Stimulated activated CD4-positive, alpha-beta T cell treated with anti-CD3 and anti-CD28 coated beads, Interleukin-2, amount 100 ng/mL, for 4 hours (primary cell): ENCODE measurements at places on chromosomes 5 and 9.

DNA sequence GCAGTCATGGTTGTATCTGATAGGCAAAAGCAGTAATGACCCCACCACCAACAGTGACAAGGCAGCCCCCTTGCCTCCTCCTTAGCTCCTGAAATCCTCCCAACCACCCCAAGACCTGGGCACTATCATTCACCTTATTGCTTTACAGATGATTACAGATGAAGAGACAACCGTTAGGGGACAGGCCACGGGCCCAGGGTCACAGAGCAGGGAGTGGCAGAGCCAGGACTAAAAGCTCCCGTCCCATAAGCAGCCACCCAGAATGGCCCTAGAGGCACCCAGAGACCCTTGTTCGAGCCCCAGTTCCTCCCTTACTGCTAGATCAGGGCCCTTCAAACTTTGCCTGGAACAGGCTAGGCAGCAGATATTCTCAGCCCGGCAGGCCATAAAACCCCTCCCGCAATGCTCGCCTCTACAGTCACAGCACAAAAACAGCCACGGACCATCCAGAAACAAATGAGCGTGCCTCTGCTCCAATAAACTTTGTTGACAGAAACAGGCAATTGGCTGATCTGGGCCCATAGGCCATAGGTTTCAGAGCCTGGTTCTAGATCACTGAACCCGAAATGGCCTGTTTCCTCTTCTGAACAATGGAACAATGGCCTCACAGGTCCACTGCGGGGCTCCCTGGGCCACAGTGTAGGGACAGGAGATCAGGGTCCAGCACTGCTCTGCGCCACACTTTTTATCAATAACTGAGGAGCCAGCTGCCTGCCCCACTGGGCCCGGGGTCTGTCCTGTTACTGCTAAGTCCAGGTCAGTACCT lies 67.0 kb downstream of the LRSAM1 start:
- DNase-seq, result no peak

GRCh38 chr5:167064198-167064776 lies 1227.2 kb upstream of the WWC1 start:
- no peak for DNase-seq

DNA sequence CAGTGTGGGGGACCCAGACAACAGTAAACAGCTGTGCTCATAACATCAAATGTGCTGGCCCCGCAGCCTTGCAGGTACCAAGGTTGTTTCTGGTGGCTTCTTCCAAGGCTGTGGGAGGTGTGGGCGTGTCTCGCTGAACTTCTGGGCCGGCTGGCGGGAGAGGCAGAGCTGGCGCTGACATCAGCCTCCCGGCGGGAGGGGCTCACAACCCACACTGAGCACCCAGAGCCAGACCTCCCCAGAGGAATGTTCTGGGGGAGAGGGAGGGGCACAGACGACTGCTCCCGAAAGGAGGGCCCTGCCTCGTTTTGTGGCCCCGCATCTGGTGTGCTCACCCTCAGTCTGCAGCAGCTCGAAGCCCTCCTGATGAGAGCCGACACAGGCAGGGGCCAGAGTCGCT lies 6.9 kb upstream of the SLC12A7 start:
- DNase-seq, result peak; percentile 35

DNA sequence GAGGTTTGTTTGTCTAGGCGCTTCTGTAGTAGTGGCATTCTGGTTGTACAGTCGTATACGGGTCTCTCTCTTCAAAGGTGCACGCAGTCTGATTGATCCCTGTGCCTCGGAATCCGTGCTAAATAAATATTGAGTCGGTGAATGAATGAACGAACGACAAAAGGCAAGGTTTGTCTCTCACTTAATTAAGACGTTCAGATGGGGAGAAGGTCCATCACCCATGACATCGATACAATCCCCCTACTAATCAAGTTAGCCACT lies 500 bp upstream of the CREBRF start:
- no peak for DNase-seq

DNA sequence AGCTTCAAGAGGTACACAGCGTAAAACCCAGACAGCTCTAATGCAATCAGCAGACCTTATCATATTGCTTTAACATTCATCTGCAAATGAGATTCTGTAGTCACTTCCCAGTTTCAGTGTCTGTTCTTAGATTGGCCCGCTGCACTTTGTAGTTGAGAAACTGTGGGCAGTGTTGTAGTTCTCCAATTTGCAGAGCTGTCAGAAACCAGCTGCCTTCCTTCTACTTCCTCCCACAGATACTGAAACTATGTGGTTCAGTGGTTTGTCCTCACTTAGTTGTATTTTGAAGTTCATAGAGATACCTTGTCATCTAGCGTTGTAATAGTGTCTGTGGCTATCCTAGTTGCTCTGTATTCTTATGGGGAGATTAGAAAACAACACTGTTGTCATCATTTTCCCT lies 39.6 kb upstream of the TRIM36 start:
- DNase-seq, result no peak

GRCh38 chr5:32446630-32447029 lies 2.1 kb upstream of the ZFR start:
- no peak for DNase-seq

DNA sequence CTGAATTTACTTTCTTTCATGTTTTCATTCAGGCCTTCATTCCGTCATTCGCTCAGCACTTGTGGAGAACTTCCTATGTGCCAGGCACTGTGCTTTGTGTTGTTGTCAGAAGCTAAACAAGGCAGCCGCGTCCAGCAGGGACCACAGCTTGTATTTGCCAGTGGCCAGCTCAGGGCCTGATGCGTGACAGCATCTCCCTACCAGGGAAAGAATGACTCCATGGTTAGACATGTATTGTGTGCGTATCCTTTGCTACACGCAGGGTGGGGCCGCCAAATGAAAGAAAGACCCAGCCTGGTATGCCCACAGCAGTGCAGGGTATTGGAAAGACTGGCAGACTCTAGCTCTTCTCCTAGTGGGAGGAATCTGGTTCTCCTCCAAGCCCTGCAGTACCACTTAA lies 4.7 kb upstream of the COL27A1 start:
- DNase-seq, result no peak

- no peak for DNase-seq
Observed at GRCh38 chr9:86175743-86176456, 76.5 kb upstream of the GOLM1 start.

DNA sequence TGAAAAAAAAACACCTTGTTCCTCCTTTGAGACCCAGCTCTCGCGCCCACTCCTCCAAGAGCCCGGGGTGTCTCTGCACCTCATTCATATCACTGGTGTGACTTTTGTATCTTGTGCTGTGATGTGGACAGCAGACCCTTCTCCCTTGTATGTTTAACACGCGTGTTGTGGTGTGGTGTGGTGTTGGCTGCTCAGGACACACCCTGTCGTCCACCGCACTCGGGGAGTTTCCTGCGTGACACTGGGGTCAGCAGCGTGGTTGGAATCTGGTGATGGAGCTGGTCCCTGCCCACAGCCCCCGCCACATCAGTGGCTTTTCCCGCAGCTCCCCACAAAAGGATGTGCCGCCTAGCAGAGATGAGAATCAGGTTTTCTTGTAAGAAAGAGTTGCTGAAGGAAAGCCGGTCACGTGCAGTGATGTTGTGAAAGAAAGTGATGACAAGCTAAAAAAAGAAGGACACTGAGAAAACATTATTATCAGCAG lies 61.5 kb downstream of the TENT4A start:
- no peak for DNase-seq

- DNase-seq, result no peak
Observed at GRCh38 chr9:69943148-69943806, 100.4 kb upstream of the MAMDC2 start.

GRCh38 chr5:146321571-146321970 lies 17.1 kb upstream of the POU4F3 start:
- DNase-seq, result no peak

DNA sequence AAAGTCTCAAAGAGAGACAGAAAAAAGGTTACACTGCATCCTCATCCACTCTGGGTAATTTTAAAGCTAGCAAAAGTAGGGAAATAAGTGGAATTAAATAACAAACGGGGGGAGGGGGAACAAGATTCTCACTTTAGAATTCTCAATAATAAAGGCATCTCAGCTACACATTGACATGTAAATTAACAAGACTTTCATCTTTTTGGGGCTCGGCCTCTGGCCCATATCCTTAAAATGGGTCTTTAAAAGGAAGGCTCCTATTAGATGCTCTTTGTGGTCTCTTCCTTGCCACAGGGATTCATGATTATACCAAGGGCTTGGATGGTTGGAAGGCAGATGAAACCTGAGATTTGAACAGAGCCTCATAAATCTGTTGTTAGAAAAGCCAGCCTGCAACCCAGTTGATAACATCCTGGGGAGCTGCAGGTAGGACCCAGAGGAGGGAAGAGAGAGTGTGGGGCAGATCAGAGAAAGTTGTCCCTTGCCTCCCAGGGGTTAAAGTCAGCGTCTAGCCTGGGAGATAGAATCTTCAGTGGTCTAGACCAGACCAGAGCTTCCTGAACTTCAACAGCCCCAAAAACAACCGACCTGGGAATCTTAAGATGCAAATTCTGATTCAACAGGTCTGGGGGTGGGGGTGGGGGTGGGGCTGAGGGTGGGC lies 135.9 kb downstream of the GCNT1 start:
- DNase-seq, result no peak

DNA sequence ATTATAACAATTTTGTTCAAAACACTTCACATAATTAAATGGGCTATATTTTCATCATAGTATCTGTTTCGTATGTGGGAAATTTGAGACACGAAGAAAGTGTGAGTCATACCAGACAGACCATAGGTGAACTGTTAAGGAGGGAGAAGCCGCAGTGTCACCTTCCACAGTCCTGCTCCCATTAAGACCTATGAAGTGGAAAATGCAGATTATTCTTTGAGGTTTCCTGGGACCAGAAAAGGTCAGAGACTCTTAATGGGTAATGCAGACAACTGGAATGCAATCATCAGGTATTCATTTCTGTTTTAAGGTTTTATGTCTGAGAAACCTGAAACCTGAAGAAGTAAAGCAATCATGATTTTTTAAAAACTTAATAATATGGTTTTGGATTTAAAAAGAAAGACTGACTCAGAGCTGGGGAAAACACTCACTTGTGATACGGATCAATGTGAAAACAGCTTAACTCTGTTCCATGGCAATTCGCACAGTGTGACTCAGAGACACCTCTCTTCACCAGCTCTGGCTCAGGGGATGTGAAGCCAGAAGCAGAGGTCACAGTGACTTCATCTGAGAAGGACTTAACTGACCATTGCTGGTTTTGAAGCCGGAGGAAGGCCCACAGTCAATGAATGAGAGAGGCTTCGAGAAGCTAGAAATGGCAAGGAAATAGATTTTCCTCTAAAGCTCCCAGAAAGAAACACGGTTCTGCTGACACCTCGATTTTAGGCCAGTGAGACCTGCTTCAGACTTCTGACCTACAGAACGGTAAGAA lies 17.2 kb upstream of the GCNT1 start:
- no peak for DNase-seq

DNA sequence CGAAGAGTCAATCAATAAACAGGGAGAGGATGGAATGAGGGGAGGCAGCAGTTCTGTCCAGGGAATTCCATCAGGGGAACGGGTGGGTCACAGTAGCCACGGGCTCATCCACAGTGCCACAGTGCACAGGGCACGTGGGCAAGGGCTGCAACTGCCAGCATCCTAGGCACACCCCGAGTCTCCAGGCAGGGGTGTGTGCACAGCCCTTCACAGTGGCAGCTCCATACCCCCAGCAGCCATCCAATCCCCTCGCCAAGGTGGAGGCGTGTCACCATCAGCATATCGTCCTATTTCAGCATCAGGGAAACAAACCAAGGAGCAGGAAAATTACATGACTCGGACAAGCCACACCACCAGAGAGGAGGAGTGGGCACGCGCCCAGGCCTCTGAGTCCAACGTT lies 133.6 kb downstream of the ADAMTS2 start:
- no peak for DNase-seq

- DNase-seq, result no peak
Observed at GRCh38 chr9:95207403-95207802, 110.1 kb downstream of the FANCC start.

GRCh38 chr9:122143876-122144405 lies 15.6 kb downstream of the NDUFA8 start:
- no peak for DNase-seq

GRCh38 chr5:91024727-91025126 lies 358.4 kb downstream of the ARRDC3 start:
- no peak for DNase-seq
